SHP77 (cell line): ENCODE measurements at places on chromosomes 1 and 21.
A peak's percentile ranks its signal among the peaks of the same experiment; 100 is the strongest.

- no peak for DNase-seq
Observed at GRCh38 chr1:6054596-6054995, 8.9 kb downstream of the KCNAB2 start.

- DNase-seq = no peak
Observed at GRCh38 chr1:28860332-28861073, 48.5 kb downstream of the OPRD1 start.

DNA sequence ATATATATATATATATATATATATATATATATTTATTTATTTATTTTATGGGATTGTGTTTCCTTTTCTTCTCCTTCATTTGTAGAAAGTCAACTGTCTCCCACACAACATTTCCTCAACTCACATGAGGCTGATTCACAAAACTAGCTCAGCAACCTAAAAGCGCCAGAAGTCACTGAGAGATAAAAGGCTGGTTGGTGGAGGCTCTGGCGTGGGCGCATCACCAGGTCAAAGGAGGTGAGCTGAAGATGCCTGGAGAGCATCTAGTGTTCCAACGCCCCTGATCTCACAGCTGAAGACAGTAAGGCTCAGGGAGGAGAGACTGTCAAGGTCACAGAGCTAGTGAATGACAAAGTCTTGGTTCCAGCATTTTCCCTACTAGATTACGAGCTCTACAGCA is 78.0 kb downstream of the HLCS start:
- DNase-seq = no peak

DNA sequence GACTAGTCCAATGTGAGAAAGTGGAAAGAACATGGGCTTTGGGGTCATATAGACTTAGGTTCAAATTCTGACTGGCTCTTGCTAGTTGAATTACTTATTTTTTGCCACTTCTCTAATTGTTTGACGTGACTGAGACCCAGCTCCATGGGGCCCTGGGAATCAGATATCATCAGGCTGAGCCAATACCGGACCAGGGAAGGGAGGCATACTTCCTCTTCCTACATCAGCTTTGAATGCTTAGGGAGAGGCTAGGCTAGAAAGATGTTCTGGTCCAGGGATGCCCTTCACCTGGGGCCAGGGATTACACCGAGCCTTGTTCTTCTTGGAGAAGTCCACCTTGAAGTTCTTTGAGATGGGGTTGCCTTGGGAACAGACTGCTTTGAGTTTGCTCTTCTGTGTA is 3.7 kb upstream of the NR1I3 start:
- DNase-seq = no peak

GRCh38 chr1:1665815-1666251 is 7.0 kb upstream of the CDK11B start:
- peak; percentile 5 for DNase-seq

GRCh38 chr1:219712506-219712905 is 99.6 kb upstream of the ZC3H11B start:
- no peak for DNase-seq

DNA sequence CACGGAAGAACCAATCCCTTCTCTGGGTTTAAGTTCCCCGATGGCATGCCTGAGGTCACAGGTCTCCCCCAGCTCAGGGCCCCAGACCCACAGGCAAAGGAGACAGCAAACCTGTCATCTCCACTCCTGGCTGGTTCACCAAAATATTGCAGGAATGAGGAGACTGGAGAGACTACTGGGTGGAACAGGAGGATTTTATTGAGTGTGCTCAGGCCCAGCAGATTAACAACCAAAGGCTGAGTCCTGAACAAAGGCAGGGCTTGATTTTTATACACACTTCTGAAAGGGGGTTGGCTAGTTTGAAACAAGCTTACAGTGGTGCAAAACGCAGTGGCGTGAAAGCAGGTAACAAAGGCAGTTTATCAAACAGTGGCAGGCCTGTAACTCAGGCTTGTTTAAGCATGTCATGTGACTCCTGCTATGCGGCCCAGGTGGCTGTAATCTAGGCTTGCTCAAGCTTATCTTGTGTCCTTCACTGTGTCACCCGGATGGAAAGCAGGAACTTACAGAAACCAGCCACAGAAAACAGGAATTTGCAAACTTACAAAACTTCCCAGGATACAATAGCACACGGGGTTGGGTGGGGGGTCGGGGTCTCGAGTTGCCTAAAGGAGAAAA is 27.4 kb upstream of the KCNJ15 start:
- DNase-seq = no peak

- no peak for DNase-seq
Observed at GRCh38 chr1:181985936-181986906, 75.3 kb downstream of the ZNF648 start.

GRCh38 chr1:100396651-100397050 is 44.3 kb downstream of the CDC14A start:
- DNase-seq = no peak

GRCh38 chr21:30211071-30211470 is 4.8 kb downstream of the CLDN8 start:
- DNase-seq = no peak

DNA sequence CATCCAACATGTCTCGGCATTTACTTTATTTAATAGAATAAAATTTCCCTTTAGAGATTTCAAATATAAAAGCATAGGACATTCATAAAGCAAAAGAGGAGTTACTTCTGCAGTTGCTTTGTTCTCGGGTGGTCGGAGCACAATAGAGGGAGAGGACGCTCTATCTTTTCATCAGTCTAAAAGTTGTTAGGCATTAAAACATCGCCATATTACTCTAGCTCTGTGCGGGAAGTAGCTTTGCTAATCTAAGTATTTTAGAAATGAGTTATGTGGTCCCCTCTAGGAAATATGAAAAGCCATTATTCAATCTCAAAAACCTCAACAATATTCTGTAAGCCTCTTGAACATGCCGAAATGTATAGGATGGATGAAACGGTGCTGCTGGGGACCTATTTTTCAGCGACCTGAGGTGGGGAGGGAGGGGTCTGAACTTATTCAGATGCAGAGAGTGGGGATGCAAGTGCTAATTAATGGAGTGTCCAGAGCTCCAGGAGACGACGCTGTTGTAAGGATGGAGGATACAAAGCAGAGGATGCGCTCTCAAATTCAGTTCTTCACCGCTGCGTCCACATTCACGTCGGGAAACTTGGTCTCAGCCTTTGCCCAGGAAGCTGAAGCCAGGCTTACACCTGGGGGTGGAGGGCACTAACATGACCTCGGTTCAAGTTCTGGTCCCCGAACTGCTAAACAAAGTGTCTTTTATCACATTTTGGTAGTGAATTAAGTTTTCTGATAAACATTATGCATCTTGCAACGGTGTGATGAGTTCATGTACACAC is 6.3 kb downstream of the CDKN2C start:
- peak; percentile 66 for DNase-seq

GRCh38 chr1:66147226-66147835 is 354.6 kb downstream of the PDE4B start:
- no peak for DNase-seq

DNA sequence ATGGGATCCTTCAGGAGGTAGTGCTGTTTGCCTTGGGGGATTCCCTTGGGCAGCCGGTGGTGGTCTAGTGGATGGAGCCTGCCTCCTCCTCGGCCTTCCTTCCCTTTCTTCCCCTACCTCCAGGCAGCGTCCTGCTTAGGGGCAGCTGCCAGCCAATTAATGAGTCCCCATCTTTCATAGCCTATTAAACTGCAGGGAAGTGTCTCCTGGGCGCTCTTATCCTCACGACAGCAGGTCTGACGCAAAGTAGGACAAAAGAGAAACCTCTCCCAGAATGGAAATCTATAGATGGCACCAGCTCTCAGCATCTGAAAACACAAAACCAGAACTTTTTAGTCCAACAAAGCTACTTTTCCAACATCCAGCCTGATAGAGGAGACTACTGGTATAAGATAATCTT is 69.3 kb downstream of the ELAVL4 start:
- no peak for DNase-seq

DNA sequence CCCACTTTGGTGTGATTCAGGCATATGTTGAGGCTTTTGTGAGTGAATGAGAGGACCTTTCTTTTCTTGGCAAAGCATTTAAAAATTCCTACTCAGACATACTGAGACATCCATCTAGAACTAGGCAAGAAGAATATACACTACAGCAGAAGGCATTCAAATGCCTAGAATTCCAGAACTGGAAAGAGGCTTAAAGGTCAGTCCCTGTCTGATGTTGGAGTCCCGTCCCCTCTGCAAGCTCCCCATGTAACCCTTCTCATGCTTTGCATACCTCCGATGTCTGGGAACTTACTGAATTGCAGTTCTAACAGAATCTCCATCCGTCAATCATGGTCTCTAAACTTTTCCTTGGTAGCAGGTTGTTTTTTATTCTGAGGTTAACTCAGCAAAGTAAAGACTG is 152.9 kb downstream of the ATP6V1G3 start:
- DNase-seq = no peak

DNA sequence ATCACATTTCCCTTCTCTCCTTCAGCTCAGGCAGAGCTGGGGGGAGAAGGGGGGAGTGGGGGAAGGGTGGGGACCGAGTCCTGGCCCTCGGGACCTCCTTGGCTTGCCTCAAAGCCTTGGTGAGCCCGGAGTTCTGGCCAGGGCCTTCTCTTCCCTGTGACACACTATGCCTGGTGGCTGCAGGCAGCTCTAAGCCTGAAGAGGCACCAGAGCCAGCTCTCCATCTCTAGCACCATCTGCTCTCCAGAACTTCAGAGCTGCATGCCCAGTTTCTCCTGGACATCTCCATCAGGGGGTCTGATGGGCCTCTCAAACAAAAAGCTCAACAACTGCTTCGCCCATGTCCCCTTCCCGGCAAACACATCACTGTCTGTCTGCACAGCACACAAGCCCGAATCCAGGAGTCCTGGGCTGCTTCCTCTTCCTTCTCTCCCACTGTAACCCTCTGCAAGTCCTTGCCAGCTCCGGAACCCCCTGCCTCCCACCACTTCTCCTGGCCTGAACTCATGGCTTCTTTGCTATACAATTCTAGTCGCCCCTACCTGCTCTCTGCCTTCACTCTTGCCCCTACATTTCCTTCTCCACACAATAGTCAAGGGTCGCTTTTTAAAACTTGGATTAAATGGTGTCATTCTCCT is 26.5 kb downstream of the KIAA1614 start:
- DNase-seq = no peak

- DNase-seq = no peak
Observed at GRCh38 chr1:147665521-147665920, 4.8 kb downstream of the ACP6 start.

- DNase-seq = no peak
Observed at GRCh38 chr1:46675549-46676314, 4.1 kb downstream of the TEX38 start.

DNA sequence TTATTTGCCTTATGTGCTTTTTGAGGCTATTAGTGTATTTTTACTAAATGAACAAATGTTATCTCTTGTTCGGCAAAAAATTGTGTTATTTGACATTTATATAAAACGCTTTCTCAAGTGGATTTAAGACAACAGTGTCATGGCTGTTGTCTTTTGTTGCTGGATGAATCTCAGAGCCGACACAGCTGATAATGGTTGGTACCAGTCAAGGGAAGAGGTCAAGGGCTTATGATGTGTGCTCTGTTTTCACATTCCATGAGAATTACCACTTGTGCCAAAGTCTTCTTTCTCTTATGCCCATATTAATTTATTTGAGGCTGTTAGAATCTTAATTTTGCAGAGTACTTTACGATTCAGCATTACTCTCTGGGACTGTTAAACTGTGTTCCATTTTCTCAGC is 17.9 kb upstream of the CD101 start:
- DNase-seq = no peak

DNA sequence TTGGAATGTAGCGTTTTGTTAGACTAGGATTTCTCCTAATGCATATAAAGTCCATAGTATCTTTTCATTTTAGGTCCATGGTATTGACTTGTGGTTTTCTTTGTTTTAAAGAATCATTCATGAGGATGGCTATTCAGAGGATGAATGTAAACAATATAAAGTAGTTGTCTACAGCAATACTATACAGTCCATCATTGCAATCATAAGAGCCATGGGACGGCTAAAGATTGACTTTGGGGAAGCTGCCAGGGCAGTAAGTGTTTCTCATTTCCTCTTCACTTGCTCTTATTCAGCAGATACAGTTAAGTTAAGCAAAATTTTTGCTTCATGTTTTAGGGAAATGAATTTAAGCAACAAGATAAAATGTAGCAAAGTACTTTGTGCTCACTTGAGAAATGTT is 25.4 kb downstream of the GNAI3 start:
- DNase-seq = no peak

GRCh38 chr1:110570901-110571300 is 35.3 kb downstream of the KCNA2 start:
- DNase-seq = no peak

DNA sequence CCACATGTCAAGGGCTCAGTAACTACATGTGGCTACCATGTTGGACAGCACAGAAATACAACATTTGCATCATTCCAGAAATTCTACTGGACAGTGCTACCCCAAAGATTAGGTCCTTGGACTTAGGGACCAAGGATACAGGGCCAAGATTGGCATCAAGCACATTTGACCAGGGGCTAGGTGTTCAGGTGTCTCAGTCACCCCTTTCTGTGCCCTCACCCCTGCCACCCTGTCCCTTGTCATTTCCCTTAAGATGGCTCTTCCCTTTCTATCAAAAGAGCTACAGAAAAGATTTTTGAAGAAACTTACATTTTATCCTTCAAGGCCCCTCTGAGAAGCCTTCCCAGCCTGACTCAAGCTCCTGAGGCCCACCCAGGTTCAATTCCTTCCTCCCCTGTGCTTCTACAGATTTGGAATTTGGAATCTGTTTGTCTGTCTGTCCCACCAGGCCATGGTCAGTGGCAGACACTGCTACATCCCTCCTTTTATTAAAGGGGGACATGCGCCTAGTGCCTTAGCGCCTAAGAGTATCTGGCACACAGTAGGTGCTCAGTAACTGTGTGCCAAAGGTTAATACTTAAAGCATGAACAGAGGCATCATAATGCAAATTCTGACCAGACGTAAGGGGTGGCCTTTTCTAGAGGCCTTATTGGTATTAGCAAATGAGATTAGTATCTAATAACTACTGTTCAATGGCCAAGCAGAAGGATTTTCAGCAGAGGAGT is 21.4 kb downstream of the CSF1 start:
- DNase-seq = no peak

DNA sequence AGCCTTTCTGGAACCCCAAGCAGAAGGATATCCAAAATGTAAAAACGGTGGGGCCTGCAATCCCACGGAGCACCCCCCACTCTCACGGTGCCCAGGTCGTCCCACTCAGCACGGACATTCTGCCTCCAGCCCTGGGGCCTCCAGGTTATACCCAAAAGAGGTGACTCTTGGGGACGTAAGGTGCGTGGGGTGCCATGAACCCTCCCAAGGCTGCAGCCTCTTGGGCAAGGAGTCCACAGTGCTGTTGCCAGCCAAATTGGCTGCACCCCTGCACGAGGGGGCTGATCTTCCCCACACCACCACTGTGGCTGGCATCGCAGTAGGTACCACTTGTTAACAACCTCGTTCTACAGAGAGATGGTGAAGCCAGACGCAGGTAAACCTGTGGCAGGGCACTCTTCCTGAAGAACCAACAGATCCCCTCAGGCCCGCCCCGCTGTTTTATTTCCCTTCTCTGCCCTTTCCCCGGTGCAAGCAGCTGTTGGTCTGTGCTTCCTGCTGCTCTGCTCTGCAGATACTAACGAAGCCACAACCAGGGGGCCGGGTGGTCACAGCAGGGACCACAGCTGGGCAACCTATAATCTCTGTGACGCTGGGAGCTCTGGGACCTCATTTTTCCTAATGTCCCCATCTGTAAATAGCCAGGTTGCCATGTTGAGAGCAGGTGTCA is 8.7 kb downstream of the TFF3 start:
- no peak for DNase-seq
